Aorta (tissue), 5 donors: ENCODE measurements at places on chromosomes 7 and 10. TPM values are rescaled to one million over a fixed set of nuclear protein-coding genes. Genes with fewer than 3 reads are reported as not detected.

GRCh38 chr7:105800442-105800841 is 76.0 kb downstream of the ATXN7L1 start:
- H3K4me3 ChIP-seq = no peak overlapping the region
- no peaks in the 10 kb centered on the region for H3K4me1 ChIP-seq
- no peaks in the 10 kb centered on the region for H3K27me3 ChIP-seq
- DNase-seq = no peak
- no peak overlapping the region for H3K27ac ChIP-seq

GRCh38 chr7:1455241-1455939 is 3.9 kb downstream of the MICALL2 start:
- no peaks in the 10 kb centered on the region for H3K36me3 ChIP-seq
- H3K27me3 ChIP-seq = no peaks in the 10 kb centered on the region
- H3K27ac ChIP-seq = no peak overlapping the region
- no peaks in the 10 kb centered on the region for H3K4me1 ChIP-seq
- no peak for DNase-seq

DNA sequence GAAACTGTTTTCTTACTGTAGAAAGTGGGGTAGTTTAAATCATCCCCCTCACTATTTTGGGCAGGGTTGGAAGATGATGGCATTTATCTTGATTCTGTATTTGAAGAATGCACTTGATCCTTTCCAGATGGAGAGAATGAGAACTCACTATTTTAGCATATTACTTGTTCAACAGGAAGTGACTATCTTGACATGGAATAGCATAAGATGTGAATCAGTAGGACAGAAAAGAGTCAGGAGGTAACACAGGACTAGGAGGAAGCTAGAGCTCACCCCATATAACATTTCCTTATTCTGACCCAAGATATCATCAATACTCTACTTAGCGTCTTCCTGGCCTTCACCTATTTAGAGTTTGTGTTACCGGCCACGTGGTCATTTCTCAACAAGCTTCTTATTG is 400.2 kb downstream of the PHTF2 start:
- no peaks in the 10 kb centered on the region for H3K27me3 ChIP-seq
- H3K27ac ChIP-seq = no peak overlapping the region

DNA sequence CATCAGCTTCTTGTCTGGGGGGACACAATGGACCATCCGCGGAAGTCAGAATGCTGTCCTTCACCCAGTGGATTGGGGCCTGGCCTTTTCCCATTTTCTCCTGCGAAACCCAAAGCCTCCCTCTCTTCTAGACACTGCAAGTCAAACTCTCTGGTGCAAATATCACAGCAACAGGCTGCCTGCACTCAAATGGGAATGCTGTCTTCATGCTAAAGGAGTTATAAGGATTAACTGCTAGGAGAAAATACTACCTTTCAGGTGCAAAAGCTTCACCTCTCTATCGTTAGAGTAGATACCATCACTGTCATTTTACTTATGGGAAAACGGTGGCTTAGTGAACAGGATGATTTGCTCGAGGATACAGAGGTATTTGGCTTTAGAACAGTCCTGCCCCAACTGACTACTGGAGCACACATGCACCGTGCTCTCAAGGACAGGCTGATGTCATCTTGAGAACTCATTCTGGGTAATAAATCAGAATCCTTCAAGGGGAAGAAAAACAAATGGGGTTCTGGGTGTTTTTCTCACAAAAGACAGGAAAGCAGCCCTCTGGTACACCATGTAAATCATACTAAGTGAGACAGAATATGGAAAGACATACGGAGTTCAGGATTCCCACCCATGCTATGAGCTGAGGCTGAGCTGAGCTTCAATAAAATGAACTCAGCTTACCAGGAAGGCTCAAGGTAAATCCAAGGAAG is 100.9 kb downstream of the SAMD9 start:
- H3K27ac ChIP-seq = no peak overlapping the region
- DNase-seq = no peak
- H3K27me3 ChIP-seq = no peaks in the 10 kb centered on the region
- no peaks in the 10 kb centered on the region for H3K4me1 ChIP-seq
- H3K4me3 ChIP-seq = no peak overlapping the region

DNA sequence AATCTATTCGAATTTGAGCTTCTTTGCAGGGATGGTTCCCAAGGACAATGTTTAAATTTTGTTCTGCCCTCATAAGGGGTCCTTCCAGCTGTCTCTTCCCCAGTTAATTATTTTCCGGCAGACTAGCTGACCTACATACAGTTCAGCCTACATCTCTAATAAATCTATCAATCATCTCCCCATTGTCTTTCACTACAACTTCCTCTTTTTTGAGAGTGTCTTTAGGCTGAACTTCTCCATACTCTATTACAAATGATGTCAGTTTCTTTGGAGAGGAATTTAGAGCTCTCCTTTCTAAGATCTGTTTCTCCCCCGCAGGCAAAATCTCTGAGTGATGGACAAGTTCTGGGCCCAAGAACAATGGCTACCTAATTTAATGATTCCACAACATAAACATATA is 122.2 kb downstream of the PCLO start:
- no peak overlapping the region for H3K27ac ChIP-seq
- no peak overlapping the region for H3K4me3 ChIP-seq
- H3K36me3 ChIP-seq = no peaks in the 10 kb centered on the region
- no peaks in the 10 kb centered on the region for H3K27me3 ChIP-seq

DNA sequence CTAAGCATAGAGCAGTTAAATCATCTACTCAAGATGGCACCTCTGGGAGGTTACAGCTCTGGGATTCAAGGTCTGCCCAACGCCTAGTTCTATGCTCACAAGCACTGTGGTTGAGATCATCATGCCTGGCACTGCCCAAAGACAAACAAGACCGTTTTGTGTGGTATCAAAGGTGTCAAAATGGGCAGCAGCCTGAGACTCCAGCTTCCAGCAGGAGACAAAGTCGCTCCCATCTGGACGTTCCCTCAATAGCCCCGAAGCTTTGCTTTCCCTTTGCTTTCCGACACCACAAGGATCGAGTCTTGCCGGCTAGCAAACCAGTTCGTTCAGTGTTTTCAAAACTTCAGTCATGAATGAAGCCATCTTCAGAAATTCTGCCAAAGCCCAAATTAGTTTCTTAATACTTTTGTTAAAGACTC is 5.1 kb downstream of the HABP2 start:
- no peaks in the 10 kb centered on the region for H3K36me3 ChIP-seq
- H3K4me3 ChIP-seq = no peak overlapping the region
- no peaks in the 10 kb centered on the region for H3K27me3 ChIP-seq
- no peak for DNase-seq
- H3K4me1 ChIP-seq = no peaks in the 10 kb centered on the region

DNA sequence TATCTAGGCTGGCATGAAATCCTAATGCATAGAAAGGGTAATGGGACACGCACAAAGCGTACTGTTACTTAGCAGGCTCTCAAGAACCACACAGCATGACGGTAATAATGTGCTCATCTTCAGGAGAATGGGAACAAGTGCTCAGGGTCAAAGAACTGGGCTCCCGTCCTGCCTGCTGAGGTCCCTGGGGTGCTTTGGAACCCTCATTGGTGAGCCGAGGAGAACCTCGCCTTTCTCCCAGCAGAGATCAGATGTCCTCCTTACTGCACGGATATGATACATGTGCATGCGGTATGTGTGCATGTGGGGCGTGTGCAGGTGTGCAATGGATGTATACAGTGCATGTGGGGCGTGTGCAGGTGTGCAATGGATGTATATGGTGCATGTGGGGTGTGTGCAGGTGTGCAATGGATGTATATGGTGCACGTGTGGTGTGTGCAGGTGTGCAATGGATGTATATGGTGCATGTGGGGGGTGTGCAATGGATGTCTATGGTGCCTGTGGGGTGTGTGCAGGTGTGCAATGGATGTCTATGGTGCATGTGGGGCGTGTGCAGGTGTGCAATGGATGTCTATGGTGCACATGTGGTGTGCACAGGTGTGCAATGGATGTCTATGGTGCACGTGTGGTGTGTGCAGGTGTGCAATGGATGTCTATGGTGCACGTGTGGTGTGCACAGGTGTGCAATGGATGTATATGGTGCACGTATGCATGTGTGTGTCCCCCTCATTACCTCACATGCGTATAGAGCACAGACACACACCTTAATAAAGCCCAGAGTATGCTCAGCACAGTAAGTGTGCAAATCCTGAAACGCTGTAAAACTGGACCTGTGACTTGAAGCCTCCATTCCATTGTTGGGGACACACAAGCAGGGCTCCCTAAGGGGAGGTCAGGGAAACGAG is 336.3 kb downstream of the PTPRN2 start:
- no peaks in the 10 kb centered on the region for H3K27me3 ChIP-seq
- DNase-seq = no peak
- H3K4me3 ChIP-seq = no peak overlapping the region
- H3K27ac ChIP-seq = no peak overlapping the region
- H3K36me3 ChIP-seq = no peaks in the 10 kb centered on the region

TET1 gene
- total RNA-seq = 3.6 TPM

ACTR3C gene
- 5.2 TPM for total RNA-seq
